ENCODE measurements at places on chromosomes 3 and 15.

DNA sequence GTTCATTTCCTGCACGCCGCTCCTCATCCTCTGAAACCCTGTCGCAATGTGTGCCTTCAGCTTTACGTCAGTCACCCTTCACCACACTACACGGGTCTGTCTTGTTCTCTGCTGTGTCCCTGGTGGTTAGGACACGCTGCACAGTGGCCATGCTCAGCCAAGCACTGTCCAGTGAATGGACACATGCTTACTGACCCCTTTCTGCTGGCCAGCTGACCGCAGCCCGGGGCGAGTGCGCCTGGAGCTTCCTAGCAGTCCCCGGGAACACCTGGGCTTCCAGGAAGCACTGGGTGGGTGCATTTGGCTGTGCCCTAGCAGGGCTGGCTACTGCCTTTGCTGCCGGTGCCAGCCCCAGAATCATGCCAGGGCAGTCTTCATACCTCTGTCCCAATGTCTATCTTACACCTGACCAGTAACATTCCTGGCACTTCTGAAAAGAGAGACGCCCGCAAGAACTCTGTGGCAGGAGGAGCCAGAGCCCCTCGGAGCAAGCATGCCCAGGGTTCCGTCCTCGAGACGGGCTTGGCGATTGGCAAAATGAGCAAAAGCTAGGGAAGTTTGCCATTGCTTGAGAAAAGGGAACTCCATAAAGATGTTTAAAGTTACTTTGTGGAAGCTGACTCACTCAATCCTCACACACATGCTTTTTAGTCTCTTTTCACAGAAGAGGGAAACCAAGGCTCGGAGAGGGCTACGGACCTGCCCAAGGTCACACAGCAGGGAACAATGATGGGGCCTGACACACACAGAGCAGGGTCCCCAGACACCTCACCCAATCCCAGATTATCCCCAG is 15.7 kb upstream of the ZXDC start:
- DNase-seq: no peak

DNA sequence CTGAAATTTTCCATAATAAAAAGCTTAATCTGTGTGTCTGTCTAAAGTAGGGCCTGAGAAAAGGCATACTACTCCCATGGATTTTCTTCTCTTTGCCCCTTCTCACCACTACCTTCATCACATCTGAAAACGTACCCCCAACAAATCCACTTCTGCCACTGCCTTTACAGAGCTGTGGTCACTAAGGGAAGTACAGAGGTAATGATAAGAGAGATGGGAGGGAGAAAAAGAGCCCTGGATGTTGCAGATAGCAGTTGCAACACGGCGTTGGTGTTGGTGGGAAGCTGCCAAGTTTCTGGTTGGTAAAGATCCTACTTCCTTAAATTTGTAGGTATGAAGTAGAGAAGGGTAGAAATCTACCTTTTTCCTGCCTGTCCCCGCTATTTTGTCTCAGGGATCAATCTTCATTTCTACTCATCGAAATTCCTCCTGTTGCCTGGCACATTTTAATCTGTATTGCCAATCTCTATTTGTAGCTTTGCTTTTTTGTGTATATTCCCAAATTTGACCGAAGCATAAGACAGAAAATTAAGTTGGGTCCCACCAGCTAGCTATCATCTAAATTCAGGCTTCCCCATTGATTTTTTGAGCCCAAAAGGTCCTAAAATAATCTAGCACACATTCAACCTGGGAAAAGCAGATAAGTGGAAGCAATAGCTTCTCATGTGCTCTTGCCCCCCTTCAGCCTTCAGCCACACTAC is 102.9 kb downstream of the TFDP2 start:
- no peak for DNase-seq

GRCh38 chr15:33865416-33865815 is 102.9 kb upstream of the CHRM5 start:
- peak; percentile 25 for DNase-seq

DNA sequence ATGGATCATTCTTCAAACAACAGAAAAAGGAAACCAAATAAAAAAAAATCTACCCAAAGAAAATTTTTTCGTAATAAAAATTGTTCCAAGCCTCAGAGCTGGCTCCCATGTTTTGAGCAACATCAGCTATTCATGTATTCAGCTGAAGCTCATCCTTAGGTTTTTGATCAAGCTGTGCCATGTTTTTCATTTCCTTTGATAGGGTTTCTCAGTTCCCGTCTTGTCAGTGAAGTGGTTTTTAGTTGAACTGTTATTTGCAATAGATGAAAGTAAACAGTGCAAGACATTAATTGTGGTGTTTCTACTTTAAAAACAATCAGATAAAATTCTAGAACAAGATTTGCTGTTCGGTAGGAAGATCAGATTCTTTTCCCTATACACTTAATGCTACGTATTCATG is 55.4 kb upstream of the SPTSSB start:
- DNase-seq: no peak

DNA sequence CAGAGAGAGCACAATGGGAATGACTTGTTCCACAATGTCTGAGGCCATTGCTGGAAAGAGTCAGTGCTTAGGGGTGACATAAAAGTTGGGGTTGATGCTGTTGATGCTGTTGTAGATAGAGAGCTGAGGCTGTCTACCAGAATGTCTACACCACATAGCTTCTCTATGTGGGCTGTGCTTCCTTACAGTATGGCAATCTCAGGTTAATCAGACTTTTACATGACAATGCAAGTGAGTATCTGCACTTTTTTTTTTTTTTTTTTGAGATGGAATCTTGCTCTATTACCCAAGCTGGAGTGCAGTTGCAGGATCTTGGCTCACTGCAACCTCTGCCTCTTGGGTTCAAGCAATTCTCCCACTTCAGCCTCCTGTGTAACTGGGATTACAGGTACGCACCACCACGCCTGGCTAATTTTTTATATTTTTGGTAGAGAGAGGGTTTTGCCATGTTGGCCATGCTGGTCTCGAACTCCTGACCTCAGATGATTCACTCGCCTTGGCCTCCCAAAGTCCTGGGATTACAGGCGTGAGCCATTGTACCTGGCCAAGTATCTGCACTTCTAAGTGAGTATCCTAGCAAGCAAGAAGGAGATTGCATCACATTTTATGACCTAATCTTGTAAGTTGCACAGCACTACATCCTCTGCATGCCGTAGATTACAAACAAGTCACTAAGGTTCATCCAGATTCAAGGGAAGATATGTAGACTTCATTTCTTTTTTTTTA is 28.7 kb downstream of the DLEC1 start:
- no peak for DNase-seq

DNA sequence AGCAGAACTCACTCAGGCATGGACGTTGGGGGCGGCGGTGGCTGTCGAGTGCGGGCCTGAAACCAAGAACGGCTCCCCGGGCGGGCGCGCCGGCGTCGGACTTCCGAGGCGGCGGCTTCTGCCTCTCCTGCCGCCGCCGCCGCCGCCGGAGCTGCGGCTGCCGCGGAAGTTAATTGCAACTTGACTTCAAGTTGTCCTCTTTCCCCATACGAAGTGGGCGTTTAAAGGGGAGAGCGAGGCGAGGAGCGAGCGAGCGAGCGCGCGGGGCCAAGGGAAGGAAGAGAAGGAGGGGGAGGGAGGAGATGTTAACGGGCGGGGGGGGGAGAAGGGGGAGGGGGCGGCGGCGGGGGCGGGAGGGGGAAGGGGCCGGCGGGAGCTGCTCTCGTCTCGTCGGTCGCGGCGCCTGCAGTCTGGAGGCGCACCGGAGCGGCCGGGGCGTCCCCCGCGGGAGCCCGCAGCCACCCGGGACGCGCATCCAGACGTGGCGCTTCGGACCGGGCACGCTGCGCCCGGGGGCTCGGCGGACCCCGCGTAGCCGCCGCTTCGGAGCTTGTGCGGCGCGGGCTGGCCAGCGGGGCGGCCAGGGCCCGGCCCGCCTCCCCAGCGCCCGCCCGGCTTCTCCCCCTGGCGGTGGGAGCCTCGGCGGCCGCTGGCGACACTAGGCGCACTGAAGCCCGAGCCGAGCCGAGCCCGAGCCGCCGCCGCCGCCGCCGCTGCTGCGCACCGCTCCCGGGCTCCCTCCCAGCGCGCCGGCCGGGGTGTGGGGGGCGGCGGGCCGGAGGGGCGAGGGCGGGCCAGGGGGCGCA is 19.7 kb upstream of the SATB1 start:
- peak; percentile 91 for DNase-seq
